Activated CD8-positive, alpha-beta memory T cell treated with anti-CD3 and anti-CD28 coated beads, Interleukin-2, amount 10 ng/mL, durations not matched to agents 7 days and 5 days (primary cell): ENCODE measurements at places on chromosomes 12 and 14.

DNA sequence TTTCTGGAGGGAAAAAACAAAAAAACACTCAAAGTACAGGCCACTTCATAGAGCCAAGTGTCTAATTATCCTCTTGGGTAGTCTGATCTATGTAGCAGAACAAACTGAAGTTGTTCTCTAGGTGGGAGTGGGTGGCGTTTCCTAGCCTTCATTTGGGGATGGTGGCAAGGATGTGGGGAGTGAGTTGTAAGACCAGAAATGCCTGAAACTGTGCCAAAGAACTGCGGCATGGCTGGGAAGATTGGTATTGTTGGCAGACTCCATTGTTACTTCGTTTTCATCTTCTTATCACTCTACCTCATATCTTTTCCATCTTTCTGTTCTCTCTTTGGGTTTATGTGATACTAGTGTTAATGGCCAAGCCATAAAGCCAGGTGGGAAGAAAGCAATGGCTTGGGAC, 177.3 kb upstream of the DDHD1 start:
- no peaks in the 10 kb centered on the region for H3K27me3 ChIP-seq
- no peaks in the 10 kb centered on the region for H3K36me3 ChIP-seq
- no peak overlapping the region for H3K4me3 ChIP-seq
- no peaks in the 10 kb centered on the region for H3K4me1 ChIP-seq
- DNase-seq, result no peak

GRCh38 chr14:92040431-92041051, 682 bp upstream of the TRIP11 start:
- DNase-seq, result peak; percentile 45
- peak overlapping the region; percentile 96 for H3K27ac ChIP-seq
- peak overlapping the region; percentile 97 for H3K4me3 ChIP-seq

- H3K4me3 ChIP-seq, result no peak overlapping the region
- H3K27ac ChIP-seq, result no peak overlapping the region
- H3K4me1 ChIP-seq, result no peaks in the 10 kb centered on the region
- no peak for DNase-seq
- H3K36me3 ChIP-seq, result no peaks in the 10 kb centered on the region
Observed at GRCh38 chr12:32290411-32290810, 108.9 kb upstream of the FGD4 start.

- H3K36me3 ChIP-seq, result no peaks in the 10 kb centered on the region
- peak overlapping the region; percentile 56 for H3K4me3 ChIP-seq
- peak; percentile 75 for DNase-seq
- H3K27ac ChIP-seq, result peak overlapping the region; percentile 36
- H3K27me3 ChIP-seq, result no peaks in the 10 kb centered on the region
Observed at GRCh38 chr14:102554821-102555819, 37.3 kb upstream of the RCOR1 start.

GRCh38 chr12:120914794-120915193, 10.6 kb upstream of the SPPL3 start:
- peaks cover 5% of the 10 kb centered on the region for H3K36me3 ChIP-seq
- DNase-seq, result no peak
- H3K27ac ChIP-seq, result no peak overlapping the region
- H3K4me1 ChIP-seq, result peaks cover 8% of the 10 kb centered on the region
- no peaks in the 10 kb centered on the region for H3K27me3 ChIP-seq
- no peak overlapping the region for H3K4me3 ChIP-seq

DNA sequence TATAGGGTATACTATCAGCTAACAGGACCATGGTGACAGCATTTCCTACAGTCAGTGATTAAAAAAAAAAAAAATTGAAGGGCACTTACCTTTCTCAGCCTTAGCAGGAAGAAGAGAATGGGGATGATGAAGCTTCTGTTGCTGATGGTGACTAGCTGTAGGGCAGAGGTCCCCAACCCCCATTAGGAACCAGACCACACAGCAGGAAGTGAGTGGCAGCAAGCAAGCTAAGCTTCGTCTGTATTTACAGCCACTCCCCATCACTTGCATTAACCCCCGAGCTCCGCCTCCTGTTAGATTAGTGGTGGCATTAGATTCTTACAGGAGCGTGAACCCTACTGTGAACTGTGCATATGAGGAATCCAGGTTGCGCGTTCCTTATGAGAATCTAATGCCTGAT, 91.3 kb upstream of the USP44 start:
- no peak overlapping the region for H3K27ac ChIP-seq
- no peaks in the 10 kb centered on the region for H3K36me3 ChIP-seq
- no peaks in the 10 kb centered on the region for H3K4me1 ChIP-seq
- no peak overlapping the region for H3K4me3 ChIP-seq
- DNase-seq, result no peak

GRCh38 chr14:21704338-21704737, 30.7 kb upstream of the OR4E1 start:
- H3K4me3 ChIP-seq, result no peak overlapping the region
- no peak for DNase-seq
- no peaks in the 10 kb centered on the region for H3K36me3 ChIP-seq
- peaks cover 20% of the 10 kb centered on the region for H3K4me1 ChIP-seq
- H3K27ac ChIP-seq, result no peak overlapping the region

GRCh38 chr14:54728700-54729527, 162.0 kb downstream of the SAMD4A start:
- no peak overlapping the region for H3K4me3 ChIP-seq
- no peak overlapping the region for H3K27ac ChIP-seq
- no peaks in the 10 kb centered on the region for H3K36me3 ChIP-seq
- DNase-seq, result no peak

- no peak overlapping the region for H3K27ac ChIP-seq
- peaks cover 17% of the 10 kb centered on the region for H3K4me1 ChIP-seq
- peaks cover 64% of the 10 kb centered on the region for H3K27me3 ChIP-seq
Observed at GRCh38 chr12:107779077-107779831, 4.8 kb downstream of the ASCL4 start.

GRCh38 chr12:66963901-66964300, 285.0 kb upstream of the GRIP1 start:
- H3K4me1 ChIP-seq, result peaks cover 9% of the 10 kb centered on the region
- H3K36me3 ChIP-seq, result no peaks in the 10 kb centered on the region
- peaks cover 6% of the 10 kb centered on the region for H3K27me3 ChIP-seq
- no peak overlapping the region for H3K27ac ChIP-seq
- H3K4me3 ChIP-seq, result no peak overlapping the region
- DNase-seq, result no peak

GRCh38 chr14:100830681-100831080, 4.8 kb downstream of the MEG3 start:
- peaks cover 17% of the 10 kb centered on the region for H3K27me3 ChIP-seq
- H3K4me1 ChIP-seq, result no peaks in the 10 kb centered on the region
- H3K36me3 ChIP-seq, result no peaks in the 10 kb centered on the region
- no peak overlapping the region for H3K4me3 ChIP-seq
- no peak for DNase-seq
- H3K27ac ChIP-seq, result no peak overlapping the region
